ENCODE measurements at places on chromosomes 6 and 20.

- no peak for DNase-seq
These were observed 2.4 kb upstream of the GCNT2 start for GRCh38 chr6:10518557-10519407.

DNA sequence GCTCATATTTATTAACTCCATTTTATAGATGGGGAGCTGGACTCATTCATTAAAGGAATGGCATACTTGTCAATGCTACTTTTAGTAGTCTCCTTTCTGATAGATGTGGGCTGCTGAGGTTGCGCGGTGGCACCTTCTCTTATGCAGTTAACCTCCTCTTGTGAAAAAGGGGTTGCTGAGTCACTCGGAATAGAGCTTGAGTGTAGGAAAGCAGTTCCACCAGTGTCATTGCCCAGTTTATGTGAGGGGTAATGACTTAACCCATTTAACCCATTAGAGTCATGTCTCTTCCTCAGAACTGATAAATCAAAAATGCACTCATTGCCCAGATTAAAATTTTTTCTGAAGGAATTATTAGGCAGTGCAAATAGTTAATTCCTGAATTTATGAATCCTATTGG lies 6.3 kb downstream of the MAPK14 start:
- DNase-seq, result peak; percentile 40

DNA sequence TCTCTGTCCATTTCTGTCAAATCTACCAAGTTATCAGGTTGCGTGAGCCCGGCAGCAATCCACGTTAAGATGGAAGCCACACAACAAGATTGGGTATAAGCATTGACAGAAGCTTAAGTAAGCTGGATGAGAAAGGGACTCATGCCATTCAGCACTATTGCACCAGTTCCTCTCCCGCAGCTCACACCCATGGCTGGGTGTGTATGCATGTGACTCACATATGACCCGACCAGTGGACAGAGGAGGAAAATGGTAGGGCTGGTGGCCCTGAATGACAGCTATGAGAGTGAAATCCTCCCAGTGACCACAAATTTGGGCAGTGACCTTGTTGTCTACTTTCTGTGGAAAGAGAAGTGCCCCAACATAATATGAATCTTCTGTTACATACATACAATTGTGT lies 113.5 kb downstream of the OTOR start:
- DNase-seq, result no peak

GRCh38 chr6:46370622-46371021 lies 120.6 kb downstream of the RCAN2 start:
- DNase-seq, result no peak

DNA sequence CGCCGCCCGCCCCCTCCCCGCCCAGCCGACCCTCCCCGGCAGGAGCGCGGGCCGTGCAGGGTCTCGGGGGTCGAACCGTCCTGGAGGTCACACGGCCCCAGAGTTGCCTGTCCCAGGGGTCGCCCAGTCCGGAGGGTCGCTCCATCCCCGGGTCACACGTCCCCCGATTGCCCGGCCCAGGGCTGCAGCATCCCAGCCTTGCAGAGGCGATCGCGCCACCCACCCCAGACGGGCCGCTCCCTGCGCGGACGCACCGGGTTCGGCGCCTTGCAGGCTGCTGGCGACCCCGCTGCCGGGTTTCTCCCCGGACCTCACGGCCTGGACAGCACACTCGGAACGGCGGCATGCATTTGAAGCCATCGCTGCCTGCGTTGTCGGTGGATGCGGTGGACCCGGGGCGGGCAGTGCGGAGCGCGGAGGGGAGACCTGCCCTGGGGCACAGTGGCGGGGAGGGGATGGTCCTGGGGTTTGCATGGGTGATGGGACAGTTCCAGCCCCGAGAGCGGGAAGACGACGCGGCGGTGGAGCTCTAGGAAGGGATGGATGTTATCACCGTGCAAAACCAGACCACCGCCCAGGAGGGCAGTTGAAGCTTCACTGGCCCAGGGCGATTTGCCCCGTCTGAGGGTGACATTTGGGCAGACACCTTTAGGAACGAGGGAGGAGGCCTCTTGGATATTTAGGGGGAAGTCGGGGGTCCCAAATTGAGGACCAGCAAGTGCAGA lies 22.7 kb upstream of the FRMD1 start:
- DNase-seq, result no peak

DNA sequence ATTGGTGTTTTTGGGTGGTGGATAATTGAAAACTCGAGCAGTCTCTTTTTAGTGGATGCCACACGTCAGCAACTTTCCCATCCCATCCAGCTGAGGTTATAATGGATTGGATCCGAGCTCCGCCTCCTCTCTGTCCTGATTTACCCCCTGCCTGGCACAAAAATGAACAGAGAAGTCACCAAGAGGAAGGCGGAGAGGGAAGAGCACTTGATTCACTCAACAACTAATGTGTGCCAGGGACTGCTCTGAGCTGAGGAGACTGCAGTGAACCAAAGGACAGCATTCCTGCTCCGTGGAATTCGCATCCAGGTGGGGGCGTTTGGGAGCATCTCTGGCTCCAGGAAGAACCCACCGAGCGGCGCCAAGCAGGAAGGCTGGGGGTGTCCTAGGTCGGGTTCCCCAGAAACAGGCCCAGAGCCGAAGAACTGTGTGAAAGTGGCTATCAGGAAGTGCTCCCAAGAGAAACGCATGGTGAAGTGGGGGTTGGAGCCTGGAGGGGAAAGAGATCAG lies 95.8 kb upstream of the NAA20 start:
- DNase-seq, result no peak

DNA sequence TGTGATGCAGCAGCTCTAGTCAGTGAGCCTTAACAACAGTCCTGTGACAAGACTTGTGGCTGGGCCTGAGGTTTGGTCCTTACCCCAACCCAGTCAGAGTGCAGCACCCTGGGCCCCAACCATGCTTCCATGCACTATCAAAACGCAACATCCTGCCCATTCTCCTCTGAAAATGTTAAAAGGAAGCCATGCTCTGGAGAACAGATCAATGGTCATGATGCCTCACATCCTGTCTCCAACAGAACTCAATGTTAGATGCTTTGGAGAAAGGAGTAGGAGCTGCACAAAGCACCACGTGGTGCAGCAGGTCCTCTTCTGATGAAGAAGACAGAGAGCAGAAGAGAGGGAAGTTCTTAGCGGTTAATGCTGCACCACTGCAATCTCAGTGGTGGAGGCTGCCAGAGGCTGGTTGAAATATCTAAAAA lies 41.9 kb downstream of the TRAM2 start:
- DNase-seq, result peak; percentile 56

GRCh38 chr6:18380851-18381250 lies 6.3 kb upstream of the RNF144B start:
- no peak for DNase-seq

DNA sequence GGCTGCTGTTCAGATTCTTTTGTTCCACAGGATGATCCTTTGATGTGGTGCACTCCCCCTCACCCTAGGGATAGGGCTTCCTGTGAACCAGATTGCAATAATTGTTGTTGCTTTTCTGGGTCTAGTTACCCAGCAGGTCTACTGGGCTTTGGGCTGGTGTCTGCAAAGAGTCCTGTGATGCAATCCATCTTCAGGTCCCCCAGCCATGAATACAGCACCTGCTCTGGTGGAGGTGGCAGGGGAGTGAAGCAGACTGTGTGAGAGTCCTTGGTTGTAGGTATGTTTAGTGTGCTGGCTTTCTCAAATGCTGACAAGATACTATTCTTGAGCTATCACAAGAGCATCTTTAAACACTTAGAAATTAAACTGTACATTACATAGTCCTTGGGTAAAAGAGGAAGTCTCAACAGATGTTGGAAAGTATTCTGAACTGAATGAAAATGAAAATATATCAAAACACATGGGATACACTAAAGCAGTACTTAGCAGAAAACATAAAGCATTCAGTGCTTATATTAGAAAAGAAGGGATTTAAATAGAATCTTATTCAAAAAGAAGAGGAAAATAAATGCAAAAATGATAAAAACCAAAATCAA lies 49.1 kb upstream of the CCR6 start:
- no peak for DNase-seq
